AG08395 (cell line): ENCODE measurements at places on chromosomes 11 and 22.
A peak's percentile ranks its signal among the peaks of the same experiment; 100 is the strongest.

- no peak for DNase-seq
Observed at GRCh38 chr11:69680688-69681087, 5.5 kb upstream of the LTO1 start.

GRCh38 chr11:62921201-62921572, at the start of gene CHRM1:
CHRM1 (minus strand) TSS chr11:62921363; CDS start chr11:62911100, 10,263 bp downstream.
- DNase-seq: no peak

GRCh38 chr11:104320956-104321355, 157.0 kb upstream of the PDGFD start:
- DNase-seq: no peak

GRCh38 chr11:83922953-83923352, 636.8 kb upstream of the CCDC90B start:
- no peak for DNase-seq

DNA sequence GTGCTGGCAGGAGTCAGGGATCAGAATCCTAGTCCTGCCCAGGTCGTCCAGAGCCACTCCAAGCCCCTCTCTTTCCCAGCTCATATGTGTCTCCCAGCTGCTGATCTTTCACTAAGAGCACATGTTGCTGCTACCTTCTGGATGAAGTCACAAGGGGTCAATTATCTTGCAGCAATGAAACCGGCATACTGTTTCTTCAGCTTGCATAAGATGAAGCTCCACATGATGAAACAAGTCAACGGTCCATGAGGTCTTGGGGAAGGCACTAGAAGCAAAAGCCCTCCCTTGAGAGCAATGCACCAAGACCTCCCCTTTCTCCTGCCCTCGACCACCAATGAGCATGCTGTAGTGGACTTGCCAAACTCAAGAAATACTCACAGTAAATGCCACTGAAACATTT, 148.9 kb downstream of the TENM4 start:
- DNase-seq: no peak

- DNase-seq: no peak
Observed at GRCh38 chr22:11307998-11308397, 4220.0 kb upstream of the OR11H1 start.

DNA sequence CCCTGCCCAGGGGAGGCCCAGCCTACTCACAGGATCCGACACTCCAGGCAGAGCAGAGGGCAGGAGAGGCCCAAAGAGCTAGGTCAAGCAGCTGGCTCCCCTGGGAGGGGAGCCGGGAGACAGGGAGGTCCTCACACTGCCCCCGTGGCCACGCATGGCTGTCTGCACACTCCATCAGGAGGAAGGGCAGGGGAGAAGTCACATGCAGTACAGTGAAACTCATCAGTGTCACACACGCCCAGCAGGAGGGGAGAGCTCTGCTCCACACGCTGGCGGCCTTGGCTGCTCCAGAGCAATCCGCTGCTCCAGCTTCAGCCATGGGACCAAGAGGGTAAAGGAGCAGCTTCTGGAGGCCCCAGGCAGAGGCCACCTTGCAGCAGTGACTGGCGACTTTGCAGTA, 14.3 kb downstream of the TCIRG1 start:
- DNase-seq: no peak

GRCh38 chr11:107139396-107139795, 121.1 kb upstream of the GUCY1A2 start:
- DNase-seq: no peak

GRCh38 chr11:126176853-126177470, 34.5 kb downstream of the RPUSD4 start:
- DNase-seq: no peak

- no peak for DNase-seq
Observed at GRCh38 chr11:79358258-79358657, 82.6 kb downstream of the TENM4 start.

GRCh38 chr11:62560566-62561103, 13.1 kb downstream of the EEF1G start:
- peak; percentile 95 for DNase-seq

GRCh38 chr11:75342231-75342918, 9.1 kb downstream of the ARRB1 start:
- DNase-seq: no peak

GRCh38 chr11:132187814-132188213, 817.4 kb downstream of the NTM start:
- peak; percentile 31 for DNase-seq

DNA sequence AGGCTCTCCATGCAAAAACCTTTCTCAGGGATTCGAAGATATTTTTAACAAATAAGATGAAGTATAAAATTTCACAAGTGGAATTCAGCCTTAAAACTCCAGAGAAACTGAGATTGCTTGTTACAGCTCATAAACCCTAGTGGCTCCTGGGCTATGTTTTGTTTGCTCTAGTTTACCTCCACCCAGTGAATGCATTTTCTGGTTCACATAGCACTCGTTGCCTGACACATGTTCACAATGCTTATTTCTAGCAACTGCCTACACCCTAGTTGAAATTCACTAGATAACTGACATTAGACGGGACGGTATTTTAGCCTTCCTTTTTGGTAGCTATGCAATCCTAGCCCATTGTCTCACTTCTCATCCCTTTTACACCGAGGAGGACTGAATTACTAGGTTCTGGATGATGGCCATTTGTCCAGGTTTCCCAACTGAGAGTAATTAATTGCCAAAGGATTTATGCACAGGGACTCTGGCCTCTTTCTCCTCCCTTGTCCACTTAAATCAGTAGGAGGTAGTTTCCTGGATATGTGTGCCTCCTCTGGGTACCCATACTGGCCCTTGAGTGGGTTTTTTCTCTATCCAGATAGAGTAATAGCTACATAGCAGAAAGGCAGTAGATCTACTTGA, 951.6 kb downstream of the DLG2 start:
- DNase-seq: no peak

DNA sequence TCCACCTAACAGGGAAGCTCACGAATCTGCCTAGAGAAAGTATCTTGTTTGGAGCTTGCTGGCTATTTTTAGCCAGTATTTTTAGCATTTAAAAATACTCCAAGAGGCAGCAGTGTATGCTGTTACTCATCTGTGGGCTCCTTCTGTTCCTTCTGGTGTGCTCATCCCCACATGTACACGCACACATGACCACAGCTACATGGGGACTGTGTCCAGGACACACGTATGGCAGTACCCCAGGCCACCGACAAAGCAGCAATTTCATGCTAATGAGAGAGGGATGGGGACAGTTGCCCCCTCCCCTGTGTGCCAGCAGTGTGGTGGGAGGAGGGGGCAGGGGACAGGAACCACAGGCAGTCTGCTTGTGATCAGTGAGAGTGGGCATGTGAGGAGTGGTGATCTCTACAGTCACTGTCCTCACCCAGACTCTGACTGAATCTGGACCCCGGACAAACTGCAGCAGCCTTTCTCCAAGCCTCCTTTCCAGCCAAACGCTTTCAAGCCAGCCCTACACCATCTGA, 16.4 kb downstream of the USP2 start:
- DNase-seq: peak; percentile 39

- DNase-seq: no peak
Observed at GRCh38 chr11:125465255-125465654, 30.8 kb downstream of the FEZ1 start.

DNA sequence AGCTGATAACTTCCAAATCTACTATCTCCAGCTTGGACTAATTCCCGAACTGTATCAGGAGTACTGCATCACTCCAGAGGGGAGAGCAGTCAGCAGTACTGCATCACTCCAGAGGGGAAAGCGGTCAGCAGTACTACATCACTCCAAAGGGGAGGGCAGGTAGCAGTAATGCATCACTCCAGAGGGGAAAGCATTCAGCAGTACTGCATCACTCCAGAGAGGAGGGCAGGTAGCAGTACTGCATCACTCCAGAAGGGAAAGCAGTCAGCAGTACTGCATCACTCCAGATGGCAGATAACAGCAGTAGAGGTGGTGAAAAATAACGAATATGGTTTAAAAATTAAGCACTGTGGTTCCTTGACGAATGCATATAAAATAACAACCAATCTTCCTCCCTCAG, 8.4 kb downstream of the CWC15 start:
- DNase-seq: no peak

DNA sequence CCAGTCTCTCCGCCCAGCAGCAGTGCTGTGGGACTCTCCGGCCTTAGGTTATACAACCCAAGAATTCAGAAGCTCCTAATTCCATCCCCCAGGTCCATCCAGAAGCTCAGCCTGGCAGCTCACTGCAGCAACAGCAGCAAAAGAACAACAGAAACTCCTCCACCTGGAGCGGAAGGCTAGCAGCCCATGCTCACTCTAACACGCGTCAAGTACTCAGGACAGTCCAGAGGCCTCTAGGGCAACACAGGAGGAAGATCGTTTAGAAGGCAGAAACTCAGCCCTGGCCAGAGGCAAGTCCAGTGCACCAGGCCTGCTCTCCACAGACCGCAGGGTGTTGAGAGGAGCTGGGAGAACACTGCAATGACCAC, 17.1 kb downstream of the PLA2G6 start:
- DNase-seq: no peak

DNA sequence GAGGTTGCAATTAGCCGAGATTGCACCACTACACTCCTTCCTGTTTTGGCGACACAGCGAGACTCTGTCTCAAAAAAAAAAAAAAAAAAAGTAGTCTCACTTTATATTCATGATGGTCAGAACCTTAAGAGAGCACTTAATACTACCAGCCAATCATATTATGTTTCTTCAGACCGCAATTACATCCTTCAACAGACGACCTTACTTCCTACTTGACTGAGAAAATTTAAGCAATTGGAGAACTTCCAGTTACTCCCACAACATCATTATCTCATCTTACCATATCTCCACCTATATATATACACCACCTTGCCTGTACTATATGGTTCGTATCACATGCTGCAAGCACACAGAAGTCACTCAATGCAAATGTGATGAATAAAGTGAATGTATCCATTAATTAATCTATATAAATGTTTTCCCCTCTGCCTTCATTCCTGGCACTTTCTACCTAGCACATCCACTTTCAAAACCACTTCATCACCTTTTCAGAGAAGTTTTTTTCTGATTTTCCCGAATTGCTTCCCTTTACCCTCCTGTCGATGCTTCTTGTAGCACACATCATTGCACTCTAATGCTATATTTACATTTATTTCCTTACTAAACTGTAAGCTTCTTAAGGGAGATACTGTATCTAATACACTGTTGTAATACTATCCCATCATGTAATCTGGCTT, 13.8 kb downstream of the ATP5MG start:
- no peak for DNase-seq

GRCh38 chr22:48885271-48885918, 942.3 kb downstream of the BRD1 start:
- DNase-seq: no peak

DNA sequence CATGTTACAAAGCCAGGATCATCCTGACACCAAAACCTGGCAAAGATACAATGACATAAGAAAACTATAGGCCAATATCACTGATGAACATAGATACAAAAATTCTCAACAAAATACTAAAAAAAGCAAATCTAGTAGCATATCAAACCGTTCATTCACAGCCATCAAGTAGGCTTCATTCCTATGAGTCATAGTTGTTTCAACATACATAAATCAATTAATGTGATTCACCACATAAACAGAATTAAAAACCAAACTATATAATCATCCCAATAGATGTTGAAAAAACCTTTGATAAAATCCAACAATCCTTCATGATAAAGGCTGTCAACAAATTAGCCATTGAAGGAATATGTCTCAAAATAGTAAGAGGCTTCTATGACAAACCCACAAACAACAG, 1007.2 kb upstream of the RAG2 start:
- DNase-seq: no peak

DNA sequence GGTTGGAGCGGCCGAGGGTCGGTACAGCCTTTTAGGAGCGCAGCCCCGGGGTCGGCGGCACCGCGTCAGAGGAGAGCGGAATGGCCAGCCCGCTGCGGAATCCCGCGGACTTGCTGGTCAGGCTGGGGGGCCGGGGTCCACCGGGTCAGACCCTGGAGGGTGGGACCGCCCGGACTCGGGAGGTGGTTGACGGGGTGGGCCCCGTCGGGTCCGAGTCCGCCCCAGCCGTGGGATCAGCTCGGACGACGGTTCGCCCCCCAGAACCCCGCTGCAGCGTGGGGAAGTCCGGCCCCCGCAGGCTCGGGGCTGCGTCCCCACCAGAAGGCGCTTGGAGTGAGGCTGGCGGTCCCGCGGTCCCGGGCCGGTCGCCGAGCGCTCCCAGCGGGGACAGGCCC, 301 bp upstream of the ADM2 start:
- no peak for DNase-seq

- DNase-seq: no peak
Observed at GRCh38 chr11:62757846-62758788, 3.3 kb upstream of the POLR2G start.

GRCh38 chr11:100927579-100927978, 202.0 kb downstream of the PGR start:
- no peak for DNase-seq

- DNase-seq: no peak
Observed at GRCh38 chr11:36330411-36330810, 34.3 kb downstream of the PRR5L start.

GRCh38 chr11:60923326-60923725, 934 bp upstream of the TMEM132A start:
- no peak for DNase-seq

- no peak for DNase-seq
Observed at GRCh38 chr22:48884786-48885185, 942.9 kb downstream of the BRD1 start.

GRCh38 chr11:69014084-69014851, 1.2 kb upstream of the MRGPRF start:
- no peak for DNase-seq

DNA sequence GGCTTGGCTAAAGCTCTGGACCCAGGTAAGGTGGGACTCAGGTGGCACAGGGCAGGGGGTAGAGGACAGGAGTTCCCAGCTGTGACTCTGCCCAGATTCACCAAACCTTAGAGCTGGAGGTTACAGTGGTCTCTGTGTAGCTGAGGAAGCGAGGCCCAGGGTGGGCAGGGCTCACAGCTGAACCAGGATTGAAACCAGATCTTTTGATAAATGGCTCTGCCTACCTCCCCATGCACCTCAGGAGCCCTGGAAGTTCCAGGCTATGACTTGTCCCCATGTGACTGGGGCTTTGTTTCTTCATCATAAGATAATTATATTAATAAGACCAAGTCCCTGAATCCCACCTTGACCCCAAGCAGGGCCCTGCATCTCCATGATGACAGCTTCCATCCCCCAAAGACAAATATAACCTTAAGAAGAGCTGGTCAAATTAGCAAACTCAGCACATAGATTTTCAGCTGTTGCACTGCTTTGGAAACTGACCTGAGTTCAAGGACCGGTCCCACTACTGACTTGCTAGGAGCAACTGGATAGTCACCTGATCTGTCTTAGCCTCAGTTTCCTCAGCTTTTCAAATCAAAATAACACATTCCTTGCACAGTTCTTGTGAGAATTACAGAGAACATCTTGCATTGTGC, 21.3 kb upstream of the TSKU start:
- DNase-seq: no peak
